ENCODE measurements at places on chromosomes 2 and 18. TPM values are rescaled to one million over a fixed set of nuclear protein-coding genes. Genes with fewer than 3 reads are reported as not detected.

RGPD8 gene
- 14.7 TPM for total RNA-seq

- no peaks in the 10 kb centered on the region for H3K4me1 ChIP-seq
- no peaks in the 10 kb centered on the region for H3K36me3 ChIP-seq
- H3K4me3 ChIP-seq = no peak overlapping the region
- no peaks in the 10 kb centered on the region for H3K27me3 ChIP-seq
- H3K27ac ChIP-seq = no peak overlapping the region
- no peak for DNase-seq
Measured at GRCh38 chr2:176818617-176819016, 394.0 kb upstream of the HNRNPA3 start.

DNA sequence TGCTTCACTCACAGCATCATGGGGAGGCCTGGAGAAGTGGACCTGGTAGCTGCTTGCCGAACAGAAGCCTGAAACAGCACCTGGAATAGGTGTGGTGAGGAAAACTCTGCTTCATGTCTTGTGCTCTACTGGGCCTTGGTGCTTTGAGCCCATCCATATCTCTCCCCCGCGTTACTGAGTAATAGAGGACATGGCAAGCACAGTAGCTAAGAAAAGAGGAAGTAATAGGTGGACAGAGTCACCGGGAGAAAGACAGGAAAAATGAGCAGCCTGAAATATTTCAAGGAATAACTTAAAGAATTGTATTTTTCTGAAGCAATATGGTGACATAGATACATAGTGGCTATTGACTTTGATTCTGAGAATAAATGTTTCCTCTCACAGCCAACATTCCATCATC lies 14.0 kb upstream of the HNMT start:
- no peak overlapping the region for H3K27ac ChIP-seq
- H3K4me1 ChIP-seq = no peaks in the 10 kb centered on the region
- no peaks in the 10 kb centered on the region for H3K36me3 ChIP-seq
- no peak overlapping the region for H3K4me3 ChIP-seq

- no peaks in the 10 kb centered on the region for H3K27me3 ChIP-seq
- H3K27ac ChIP-seq = no peak overlapping the region
- no peak for DNase-seq
- no peaks in the 10 kb centered on the region for H3K4me1 ChIP-seq
Measured at GRCh38 chr2:70641263-70641784, 87.7 kb upstream of the TGFA start.
